ENCODE measurements at places on chromosomes 1 and 21.

DNA sequence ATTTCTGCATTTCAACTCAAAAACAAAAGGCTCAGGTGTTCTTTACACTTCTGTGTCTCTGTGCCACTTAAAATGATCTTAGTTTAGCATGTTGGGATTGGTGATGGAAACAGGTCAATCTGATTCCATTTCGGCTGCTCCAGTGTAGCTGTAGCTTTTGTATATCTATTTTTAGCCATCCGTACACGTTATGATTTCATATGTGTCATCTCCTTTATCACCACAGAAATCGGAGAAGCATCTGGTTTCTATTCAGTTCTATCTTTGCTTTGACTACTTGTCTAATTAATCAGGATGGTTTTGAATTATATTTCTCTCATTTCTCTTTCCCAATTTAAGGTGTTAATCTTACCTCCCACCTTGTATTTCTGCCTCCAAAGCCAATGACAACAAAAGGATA, 41.1 kb downstream of the RGS21 start:
- no peak for DNase-seq

- no peak for DNase-seq
Measured at GRCh38 chr1:223161321-223161720, 18.3 kb upstream of the TLR5 start.

- DNase-seq, result peak; percentile 7
Measured at GRCh38 chr21:14773777-14774345, 227.7 kb upstream of the SAMSN1 start.

DNA sequence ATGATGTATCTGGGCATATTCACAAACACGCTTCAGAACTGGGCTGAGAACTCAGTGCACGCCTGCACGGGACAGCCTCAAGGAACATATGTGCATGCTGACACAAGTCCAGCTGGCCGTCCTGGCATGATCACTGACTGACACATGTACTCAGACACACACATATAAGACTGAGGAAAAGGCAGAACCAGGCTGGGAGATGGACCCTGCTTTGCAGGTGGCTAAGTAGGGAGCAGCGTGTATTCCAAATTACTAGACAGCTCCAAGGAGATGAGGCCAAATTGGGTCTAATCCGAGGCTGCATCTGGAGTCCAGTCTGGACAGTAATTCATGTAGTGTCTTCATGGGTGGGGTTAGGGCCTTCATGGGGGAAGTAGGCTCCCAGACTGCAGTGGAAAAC, 41.4 kb upstream of the GJB5 start:
- DNase-seq, result no peak

- DNase-seq, result no peak
Measured at GRCh38 chr1:50702395-50702794, 257.7 kb downstream of the FAF1 start.

DNA sequence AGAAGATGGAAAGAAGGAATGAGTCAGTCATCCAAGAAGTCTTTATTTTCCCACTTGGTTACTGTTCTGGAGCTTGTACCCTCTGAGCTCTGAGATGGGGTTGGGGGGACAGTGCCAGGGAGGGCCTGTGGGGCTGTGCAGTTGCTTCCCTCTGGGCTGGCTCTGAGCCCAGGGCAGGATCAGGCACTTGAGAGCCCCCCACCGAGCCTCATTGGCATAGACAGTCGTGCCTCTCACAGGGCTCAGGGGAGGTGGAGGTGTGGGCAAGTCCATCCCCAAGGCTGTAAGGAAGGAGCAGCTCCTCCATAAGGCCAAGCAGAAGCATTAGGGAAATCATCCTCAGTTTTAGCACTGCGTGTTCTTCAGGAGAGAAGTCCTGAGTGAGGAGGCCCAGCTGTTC, 2.5 kb upstream of the ARL8A start:
- DNase-seq, result no peak

- peak; percentile 70 for DNase-seq
Measured at GRCh38 chr1:11749203-11749689, 12.7 kb upstream of the C1orf167 start.

DNA sequence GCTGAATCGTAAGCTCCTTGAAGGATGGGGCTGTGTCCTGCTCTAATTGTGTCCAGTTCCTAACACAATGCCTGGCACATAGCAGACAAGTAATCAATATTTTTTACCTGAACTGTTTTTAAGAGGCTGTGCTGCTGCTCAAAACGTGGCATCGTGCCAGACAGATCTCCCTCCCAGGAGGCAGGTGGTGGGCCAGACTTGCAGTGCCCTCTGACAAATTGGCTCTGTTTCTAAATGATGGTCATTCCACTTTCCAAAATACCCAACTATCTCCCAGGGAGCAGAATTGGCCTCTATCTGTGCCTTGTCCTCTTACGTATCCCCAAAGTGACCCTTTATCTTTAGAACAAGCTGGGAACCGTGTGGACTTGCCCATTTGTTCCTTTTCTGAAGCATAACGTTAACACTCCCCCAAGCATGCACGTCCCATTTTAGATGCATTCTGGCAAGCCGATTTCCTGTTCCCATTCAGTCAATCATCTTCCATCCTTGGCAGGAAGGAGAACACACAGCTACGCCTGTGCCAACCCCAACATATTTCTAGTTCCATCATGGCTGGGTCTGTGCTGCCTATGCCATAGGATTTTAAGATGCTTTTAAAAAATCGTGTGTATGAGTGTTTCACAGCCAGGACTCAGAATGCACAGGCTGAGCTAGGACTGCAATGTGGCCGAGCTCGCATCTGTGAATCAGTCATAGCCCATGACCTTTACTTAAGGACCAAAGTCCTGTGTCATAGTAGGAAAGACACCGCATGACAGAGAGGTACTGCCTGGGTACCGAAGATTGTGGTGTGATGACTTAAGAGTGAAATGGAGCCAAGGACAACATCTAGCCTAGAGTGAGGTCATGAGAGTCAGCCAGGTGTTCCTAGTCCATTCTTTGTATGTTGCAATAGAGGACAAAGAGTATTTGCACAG, 408.6 kb downstream of the PRDM2 start:
- peak; percentile 47 for DNase-seq

- no peak for DNase-seq
Measured at GRCh38 chr1:215720126-215720525, 153.0 kb downstream of the KCTD3 start.

- DNase-seq, result no peak
Measured at GRCh38 chr1:151369621-151370048, 2.9 kb downstream of the SELENBP1 start.

DNA sequence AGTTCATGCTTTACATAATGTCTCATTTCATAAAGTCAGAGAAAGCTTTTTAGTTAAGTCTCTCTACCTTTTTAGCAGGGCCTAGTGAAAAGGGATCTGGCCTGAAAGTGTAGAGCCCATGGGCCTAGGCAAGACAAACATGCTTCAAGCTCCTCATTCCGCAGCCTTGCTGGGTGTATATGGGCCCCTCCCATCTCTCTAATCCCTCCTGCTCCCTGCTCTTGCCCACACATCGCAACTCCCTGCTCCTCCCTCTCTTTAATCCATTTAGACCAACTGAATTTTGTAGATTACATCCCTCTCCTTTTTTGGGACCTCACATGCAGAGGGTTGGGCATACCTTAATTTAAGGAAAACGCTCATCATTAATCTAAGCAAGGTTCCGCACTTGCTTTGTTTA, 42.3 kb upstream of the CCDC190 start:
- no peak for DNase-seq

- no peak for DNase-seq
Measured at GRCh38 chr1:54273092-54273794, 73.3 kb downstream of the MRPL37 start.

DNA sequence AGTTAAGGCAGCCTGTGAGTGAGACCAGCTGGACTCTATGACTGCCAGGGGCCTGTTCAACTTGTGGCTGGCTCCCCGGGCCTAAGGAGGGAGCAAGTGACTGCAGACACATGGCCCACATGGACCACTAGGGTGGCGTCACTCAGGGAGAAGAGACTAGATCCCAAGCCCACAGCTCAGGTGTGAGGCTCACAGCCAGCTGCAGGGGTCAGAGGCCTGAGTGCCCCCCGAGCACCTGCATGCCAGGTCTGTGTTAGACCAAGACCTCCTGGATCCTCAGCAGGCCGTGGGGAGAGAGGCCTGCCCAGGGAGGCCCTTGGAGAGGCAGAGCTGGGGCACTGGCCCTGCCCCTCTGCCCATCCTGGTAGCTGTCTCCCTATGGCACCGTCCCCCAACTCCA, 142.4 kb upstream of the RUNX3 start:
- DNase-seq, result no peak

DNA sequence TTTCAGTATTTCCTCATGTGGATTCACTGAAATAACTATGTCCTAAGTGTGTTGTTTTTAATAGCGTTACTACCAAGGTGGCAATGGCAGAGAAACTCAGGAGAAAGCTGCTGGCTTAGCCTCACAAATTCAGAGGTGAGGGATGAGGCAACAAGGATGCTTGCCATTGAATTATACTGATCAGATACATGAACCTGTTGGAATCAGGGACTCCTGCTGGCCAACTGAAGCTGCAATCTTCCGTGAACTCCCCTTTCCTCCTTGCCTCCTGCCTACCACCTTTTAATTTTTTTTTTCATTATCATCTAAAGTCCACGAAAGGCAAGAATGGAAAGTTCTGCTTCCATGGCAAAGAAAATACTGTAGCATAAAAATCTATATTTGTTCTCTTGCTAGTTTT, 254.7 kb downstream of the NFIA start:
- DNase-seq, result no peak

- DNase-seq, result peak; percentile 23
Measured at GRCh38 chr1:237794071-237794470, 96.7 kb downstream of the ZP4 start.

GRCh38 chr1:93328809-93329760, 16.6 kb upstream of the DR1 start:
- no peak for DNase-seq

- no peak for DNase-seq
Measured at GRCh38 chr1:55259911-55260609, 44.9 kb upstream of the USP24 start.

- peak; percentile 85 for DNase-seq
Measured at GRCh38 chr1:40877698-40878097, 15.5 kb upstream of the CITED4 start.

DNA sequence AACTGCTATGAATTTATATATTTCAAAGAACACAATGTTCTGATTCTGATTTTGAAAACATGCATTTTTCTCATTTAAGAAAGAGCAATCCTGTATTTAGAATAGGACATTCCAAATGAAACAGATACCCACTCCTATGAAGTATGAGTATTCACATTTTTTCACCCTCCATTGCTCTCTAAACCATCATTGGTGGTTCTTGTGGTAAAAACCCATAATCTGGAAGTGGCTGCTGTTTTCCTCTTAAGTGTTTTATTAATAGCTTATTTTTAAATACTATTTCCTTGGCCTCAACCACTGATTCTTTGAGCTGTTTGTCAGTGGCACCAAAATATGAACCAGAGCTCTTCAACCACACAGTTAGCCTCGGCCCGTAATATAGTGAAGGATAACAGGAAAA, 60.0 kb upstream of the ADAM30 start:
- no peak for DNase-seq

DNA sequence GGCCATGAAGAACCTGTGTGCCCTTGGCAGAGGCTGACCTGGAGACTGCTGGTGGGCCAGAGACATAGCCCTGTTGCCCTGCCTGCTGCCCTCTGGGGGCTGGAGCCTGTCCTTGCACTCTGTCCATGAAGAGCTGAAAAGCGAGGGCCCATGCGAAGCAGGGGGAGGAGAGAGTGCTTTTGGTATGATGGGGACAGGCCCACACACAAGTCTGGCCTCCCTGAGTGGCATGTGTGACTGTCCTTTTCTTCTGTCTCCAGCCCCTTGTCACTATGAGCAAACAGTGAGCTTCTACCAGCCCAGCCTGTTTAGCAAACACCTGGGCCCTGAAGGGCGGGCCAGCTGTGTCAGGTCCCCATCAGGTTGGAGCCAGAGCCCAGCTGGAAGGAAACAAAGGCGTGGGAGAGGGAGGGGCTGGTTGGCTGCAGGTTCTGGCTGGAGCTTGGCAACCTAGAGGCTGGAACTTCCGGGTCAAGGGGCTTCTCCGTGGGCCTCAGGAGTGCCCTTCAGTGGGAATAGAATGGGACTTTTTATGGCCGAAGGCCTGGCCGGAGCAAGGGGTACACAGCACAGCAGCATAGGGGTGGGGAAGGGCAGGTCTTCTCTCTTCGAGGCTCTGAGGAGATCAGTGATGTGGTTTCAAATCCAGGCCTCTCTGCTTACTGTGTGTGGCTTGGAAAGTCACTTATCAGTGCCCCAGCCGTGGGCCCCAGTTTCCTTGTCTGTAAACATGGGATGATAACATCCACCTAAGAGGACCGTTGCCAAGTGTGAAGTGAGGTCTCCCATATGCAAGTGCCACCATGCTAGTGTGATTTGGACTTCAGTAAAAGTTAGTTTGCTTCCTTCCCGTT, 14.3 kb downstream of the QSOX1 start:
- DNase-seq, result peak; percentile 64

DNA sequence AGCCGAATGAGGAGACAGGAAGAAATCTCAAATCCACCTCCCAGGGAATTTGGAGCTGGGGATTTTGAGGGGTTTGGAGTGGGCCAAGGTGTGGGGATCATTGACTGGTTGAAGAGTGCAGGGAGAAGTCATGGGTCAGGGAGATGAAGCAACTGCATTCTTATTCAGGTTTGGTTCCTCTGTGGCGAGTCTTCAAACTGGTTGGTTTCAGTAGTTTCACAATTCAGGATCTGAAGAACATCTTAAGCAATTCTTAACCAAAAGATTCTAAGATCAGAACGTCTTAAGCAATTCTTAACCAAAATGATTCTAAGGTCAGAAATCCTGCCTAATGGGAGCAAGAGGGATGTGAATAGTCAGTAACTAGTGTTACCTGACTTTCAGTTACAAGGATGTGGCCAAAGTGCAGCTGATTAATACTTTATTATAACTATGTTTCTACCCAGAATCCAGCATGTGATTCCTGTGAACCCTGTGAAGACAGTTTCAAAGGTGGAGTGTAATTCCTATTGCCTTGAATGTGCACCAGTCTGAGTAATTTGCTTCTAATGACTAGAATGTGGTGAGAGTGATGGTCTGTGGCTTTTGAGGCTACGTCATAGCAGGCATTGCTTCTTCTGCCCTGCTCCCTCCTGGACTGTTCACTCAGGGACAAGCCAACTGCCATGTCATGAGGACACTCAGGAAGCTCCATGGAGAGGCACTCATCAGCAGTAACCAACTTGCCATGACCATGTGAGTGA, 61.2 kb downstream of the OLFML3 start:
- DNase-seq, result no peak

GRCh38 chr1:183533617-183534174, 56.6 kb downstream of the NCF2 start:
- no peak for DNase-seq

DNA sequence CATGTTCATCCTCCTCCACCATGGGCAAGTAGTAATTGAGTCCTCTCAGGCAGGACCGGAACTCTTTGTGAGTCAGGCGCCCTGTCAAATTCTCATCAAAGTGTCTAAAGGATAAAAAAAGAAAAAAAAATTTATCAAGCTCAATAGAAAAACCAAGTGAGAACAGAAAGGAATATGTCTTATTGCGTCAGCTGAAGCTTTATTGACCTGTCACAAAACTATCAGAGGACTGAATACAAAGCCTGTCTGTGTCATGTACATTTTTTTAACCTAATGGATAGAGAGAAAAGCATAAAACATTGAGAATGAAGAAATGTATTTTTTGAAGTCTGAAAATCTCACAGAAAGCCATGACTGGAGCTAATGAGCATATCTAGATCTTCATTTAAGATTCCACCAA, 8.7 kb downstream of the OR10Z1 start:
- no peak for DNase-seq
